Caudate nucleus (tissue), 63 donors: ENCODE measurements at places on chromosomes 2 and 18.

DNA sequence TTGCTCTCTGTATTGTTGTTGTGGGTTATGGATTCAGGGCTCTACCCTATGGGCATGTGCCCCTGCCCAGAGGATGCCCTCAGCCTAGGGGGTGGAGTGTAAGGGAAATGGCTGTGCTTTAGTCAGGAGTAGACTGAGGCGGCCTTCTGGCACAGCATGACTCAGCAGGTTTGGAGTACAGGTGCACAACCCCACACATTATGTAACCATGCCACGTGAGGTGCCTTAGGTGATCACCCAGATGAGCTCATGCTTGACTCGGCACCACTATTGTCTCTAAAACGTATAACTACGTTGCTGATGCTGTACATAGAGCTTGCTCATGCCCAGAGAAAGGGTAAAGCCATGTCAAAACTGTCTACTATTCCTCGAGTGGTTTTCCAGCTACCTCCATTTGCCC, 48.3 kb upstream of the ZC3H15 start:
- no peak for DNase-seq

DNA sequence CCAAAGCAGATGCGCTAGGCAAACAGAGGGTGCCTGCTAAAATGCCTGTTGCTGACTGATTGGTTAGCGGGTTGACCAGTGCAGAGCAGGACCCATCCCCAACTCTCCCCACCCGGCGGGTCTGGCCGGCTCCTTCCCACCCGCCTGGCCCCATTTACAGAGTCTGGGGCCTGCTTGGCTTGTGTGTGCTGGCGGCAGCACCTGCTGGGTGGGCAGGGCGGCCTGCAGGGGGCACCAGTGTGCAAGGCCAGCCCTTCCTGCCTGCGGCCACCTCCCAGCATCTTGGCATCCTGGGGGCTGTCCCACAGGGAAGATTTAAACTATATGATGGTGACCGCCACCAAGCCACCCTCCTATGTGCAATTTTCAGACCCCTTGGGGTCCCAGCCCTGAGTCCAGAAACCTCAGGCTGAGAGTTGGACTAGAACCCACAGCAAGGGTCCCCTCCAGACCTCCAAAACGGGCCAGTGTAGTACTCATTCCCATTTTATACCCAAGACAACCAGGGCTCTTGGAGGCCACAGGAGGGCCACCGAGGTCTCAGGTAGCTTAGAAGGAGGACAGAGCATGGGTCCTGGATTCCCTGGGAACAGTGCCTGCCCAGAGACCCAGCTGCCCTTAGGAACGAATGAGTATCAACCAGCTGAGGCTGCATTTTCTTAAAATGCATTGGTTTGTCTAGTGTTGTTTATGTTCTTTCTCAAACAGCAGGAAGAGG, 173.6 kb downstream of the SMAD7 start:
- no peak for DNase-seq

DNA sequence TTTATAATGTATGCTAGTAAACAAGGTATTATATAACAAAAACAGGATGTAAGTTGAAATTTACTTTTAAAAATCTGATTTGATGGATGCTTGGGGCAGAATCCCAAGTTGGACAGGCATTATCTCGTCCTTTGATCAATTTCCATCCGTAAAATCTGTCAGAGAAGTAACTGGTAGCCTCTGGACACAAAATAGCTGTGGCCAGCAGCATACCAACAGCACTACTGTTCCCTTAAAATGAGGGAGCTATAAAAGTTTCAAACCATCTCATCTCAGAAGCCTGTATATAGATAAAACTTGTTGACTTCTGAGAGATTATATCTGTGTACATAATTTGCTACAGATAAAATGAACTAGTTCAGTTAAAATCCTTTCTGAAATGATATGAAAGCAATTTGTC, 14.7 kb upstream of the METAP1D start:
- DNase-seq = no peak

GRCh38 chr2:46589356-46589755, 110.0 kb downstream of the TMEM247 start:
- no peak for DNase-seq

DNA sequence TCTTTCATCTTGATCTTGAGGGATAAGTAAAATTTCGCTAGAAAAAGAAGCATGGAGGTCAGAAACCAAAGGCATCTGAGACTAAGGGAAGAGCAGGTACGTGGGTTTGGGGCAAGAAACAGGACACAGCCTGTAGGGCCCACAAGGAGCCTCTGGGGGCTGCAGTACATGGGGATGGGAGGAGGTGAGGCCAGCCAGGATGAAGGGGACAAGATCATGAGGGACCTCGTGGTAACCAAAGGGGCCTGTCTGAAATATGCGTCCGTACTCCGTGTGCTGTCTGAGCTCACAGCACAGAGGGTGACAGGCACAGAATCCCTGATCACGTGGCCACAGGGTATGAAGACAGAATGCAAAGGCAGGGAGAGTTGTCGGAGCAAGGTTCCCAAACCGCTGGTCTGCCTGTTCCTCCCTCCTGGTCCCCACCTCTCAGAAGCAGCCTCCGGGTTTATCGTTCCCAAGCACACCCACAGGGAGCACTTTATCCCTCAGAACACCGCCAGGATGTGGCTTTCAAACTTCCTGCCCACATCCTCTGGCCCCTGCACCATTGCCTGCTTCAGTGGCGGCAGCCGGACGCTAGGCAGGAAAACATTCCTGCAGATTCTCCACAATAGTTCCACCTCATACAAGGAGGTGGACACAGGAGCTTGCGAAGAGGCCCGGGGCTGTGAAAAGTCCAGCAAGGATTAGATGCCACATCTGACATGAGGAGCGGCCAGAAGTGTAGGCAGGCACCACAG, 12.0 kb downstream of the TMEM163 start:
- no peak for DNase-seq

DNA sequence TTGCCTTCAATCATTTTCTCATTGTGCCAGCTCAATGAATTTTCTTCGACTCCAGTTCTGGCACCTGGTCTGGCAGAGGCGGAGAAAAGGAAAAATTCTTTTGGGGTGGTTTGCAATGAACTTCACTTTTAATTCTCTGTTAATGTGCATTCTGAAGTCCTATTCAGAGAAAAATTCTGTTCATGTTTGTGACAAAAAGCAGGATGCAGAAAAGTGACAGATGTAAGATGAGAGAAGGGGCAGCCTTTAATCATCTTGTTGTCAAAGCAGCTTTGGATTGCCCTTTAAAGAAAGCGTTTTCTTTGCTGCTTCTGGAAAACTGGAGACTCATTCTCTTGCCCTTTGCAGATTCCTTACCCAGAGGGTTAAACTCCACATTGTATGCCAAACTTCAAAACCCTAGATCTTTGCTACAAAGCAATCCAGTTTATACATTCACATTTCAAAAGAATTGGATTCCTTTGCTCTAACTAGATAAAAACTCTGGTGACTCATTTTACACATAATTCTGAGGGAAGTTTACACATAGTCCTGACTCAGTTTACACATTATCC, 94.6 kb upstream of the CAVIN2 start:
- no peak for DNase-seq

DNA sequence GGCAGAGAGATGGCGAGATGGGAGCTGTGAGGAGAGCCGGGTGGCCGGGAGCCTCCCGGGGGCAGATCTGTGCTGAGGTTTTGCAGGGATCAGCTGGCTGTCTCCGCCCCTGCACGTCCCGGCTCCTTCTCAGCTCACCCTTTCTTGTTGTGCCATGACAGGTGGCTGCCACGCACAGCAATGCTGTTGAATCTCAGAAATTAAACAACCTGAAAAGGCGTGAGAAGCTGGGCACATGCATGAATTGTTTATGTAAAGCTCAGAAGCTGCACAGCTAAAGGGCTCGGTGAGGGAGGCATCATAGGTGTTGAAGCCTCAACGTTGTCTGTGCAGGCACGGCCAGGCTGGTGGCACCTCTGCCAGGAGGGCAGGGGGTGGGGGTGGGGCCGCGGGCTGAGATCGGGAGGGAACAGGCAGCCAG, 858 bp upstream of the RTP5 start:
- DNase-seq = no peak

GRCh38 chr18:53551868-53552426, 672.5 kb downstream of the MBD2 start:
- no peak for DNase-seq

GRCh38 chr2:21782866-21783265, 659.1 kb downstream of the TDRD15 start:
- DNase-seq = no peak

DNA sequence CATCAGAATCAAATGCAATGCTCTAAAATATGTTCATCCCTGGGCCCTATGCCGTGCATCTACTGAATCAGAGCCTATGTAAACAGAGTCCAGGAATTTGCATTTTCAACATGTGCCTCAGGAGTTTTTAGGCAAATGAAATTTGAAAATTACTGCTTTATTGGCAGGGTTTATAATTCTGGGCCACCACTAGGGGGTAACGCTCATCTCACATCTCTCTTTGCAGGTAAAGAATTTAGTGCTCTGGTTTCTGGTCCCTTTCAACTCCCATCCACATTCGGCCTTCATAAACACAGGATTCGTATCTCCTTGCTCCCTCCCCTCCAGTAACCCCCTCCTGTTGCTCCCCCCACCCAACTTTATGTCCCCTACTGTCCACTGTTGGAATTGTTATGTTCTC, 49.3 kb downstream of the LYPD6B start:
- no peak for DNase-seq

DNA sequence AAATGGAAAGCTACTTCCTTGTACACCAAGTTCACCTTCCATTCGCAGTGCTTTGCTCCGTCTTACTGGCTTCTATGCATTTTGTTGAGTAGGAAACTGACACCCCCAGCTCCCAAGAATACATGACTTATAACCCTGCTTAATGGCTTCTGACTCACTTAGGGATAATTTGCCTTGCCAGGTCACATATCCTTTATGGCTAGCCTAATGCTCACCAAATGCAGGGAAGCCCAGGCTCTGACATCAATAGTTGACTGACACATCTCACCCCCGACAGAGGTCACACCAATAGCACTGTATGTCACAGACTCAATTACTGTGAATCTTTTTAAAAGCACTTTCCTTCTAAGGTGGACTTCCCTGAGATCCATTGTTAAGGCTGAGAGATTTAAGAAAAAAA, 147.2 kb downstream of the DTNA start:
- no peak for DNase-seq

DNA sequence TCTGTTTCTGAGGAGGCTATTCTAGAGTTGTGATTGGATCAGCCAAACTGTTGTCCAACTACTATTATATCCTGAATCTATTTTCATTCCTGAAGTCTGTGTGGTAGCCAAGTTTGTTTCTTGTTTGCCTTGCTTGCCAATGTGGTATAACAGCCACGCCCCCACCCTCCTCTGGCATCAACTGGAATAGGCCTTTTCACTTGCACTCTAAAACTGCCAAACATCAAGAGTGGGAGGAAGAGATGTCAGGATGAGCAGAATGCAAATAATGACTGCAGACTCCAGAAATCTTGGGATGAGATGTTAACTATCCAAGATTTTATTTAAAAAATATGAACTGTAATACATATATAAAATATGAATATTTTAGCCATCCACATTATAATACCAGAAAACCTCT, 246.1 kb downstream of the NRXN1 start:
- DNase-seq = no peak

- DNase-seq = no peak
Observed at GRCh38 chr2:227310756-227311110, 14.3 kb upstream of the MFF start.

- DNase-seq = no peak
Observed at GRCh38 chr2:168912466-168912865, 11.4 kb downstream of the G6PC2 start.

- DNase-seq = no peak
Observed at GRCh38 chr2:221529943-221530652, 42.0 kb downstream of the EPHA4 start.

GRCh38 chr2:95381212-95382191, 21.0 kb upstream of the FAHD2A start:
- DNase-seq = no peak

DNA sequence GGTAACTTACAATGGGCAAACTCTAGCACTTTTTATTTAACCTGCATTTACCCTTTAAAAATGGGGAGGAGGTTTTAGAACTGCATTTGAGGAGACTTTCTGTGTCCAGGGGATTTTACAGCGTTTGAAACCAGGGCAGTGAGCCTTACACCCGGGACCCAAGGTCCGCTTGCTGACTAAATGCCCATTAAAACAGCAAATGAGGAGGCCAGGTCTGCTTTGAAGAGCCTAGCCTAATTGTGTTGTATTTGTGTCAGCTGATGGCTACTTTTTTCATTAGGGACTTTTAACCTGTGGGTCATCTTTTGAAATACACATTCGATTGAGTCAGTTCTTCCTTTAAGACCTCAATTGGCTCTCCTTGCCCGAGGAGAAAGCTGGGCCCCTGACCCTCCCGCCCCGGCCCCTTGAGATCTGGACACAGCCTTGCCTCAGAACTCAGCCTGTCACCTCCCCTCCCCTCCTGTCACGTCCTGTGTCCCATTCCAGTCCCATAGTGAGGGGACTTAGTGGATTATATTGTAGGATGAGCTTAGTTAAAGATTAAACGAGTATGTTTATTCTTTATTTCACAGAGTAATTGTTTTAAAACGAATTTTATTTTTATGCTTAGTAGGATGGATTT, 69.0 kb downstream of the KLHL29 start:
- no peak for DNase-seq

DNA sequence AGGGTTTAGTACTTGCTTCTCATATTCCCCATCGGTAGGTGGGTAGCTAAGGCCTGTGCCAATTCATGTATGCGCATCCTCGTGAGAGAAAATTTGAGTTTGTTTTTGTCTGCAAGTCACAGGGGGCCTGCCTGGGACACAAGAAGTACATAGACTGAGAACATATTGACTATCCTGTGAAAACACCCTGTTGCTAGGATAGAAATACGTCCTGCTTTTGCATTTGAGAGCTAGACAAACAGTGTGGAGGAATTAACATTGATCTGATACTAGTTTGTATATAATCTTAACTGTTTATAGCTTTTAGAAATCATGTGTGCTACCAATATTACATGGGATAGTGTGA, 10.9 kb downstream of the WDR7 start:
- DNase-seq = no peak

GRCh38 chr2:237471438-237472186, 15.4 kb upstream of the MLPH start:
- no peak for DNase-seq

GRCh38 chr2:65527451-65528240, 95.2 kb upstream of the SPRED2 start:
- DNase-seq = no peak

DNA sequence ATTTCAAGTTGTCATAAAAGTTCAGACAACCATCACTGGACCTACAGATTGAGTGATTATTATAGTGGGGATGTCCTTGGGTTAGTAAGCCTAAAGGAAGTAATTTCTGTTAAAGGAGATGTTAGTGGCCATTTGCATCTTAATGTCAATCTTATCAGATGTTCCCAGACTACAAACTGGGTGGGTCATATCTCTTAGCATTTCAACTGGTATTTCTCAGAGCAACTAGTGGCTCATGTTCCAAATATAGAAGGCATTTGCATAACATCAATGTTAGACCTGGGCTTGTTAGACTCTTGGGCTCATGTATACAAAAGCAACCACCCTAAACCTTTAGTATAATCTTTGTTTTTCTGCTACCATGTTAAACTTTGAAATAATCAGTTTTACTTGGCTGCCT, 17.9 kb downstream of the PLEKHA3 start:
- no peak for DNase-seq

DNA sequence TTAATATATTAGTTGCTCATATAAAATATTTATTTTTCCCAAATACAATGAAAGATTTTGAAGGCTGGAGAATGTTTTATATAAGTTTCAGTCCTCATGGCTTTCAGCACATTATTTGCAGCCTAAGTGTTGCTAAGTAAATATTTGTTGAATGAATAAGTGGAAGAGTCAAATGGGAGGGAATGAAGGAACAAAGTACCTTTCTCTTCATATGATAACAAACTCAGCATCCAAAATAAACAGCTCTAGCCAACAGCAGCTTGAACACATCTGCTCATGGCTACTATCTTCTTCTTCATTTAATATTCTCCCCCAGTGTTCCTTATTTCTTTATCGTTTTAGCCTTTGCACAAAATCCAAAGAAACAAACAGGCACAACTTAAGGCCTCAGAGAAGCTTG, 385.2 kb upstream of the PIK3C3 start:
- DNase-seq = no peak
